ENCODE measurements at places on chromosomes 16 and 17. TPM values are rescaled to one million over a fixed set of nuclear protein-coding genes. Genes with fewer than 3 reads are reported as not detected.

Gene ZDHHC7
- 23.4 TPM for polyA plus RNA-seq

Gene GNAO1
- 1.5 TPM for polyA plus RNA-seq

Gene FGF11
- polyA plus RNA-seq = 7.7 TPM

Gene TBC1D3G
- polyA plus RNA-seq = not detected

Gene ACSM3
- polyA plus RNA-seq = 139 TPM

Gene NPIPA8
- polyA plus RNA-seq = 4.8 TPM

Gene SCNN1B
- polyA plus RNA-seq = 62.9 TPM

Gene HS3ST6
- polyA plus RNA-seq = 0.73 TPM

Gene KIF2B
- not detected for polyA plus RNA-seq

Gene IGSF6
- polyA plus RNA-seq = 1.1 TPM

Gene COL1A1
- 9.2 TPM for polyA plus RNA-seq

Gene SEPTIN1
- 5.0 TPM for polyA plus RNA-seq

Gene YBX2
- 3.3 TPM for polyA plus RNA-seq

Gene OR4D1
- polyA plus RNA-seq = not detected

Gene CTRB2
- polyA plus RNA-seq = not detected

Gene RGS9
- 7.2 TPM for polyA plus RNA-seq

Gene KRTAP9-4
- polyA plus RNA-seq = not detected

Gene MFSD6L
- polyA plus RNA-seq = 3.1 TPM

Gene CACNG4
- 0.26 TPM for polyA plus RNA-seq

Gene C16orf82
- polyA plus RNA-seq = not detected

Gene MYL4
- 1.0 TPM for polyA plus RNA-seq

Gene RNF227
- polyA plus RNA-seq = 2.5 TPM

Gene IGF2BP1
- 1.5 TPM for polyA plus RNA-seq

Gene TPSD1
- polyA plus RNA-seq = not detected

Measured in kidney (tissue), 22 donors.